Right atrium auricular region (tissue), 2 donors: ENCODE measurements at places on chromosomes 3 and 15.

DNA sequence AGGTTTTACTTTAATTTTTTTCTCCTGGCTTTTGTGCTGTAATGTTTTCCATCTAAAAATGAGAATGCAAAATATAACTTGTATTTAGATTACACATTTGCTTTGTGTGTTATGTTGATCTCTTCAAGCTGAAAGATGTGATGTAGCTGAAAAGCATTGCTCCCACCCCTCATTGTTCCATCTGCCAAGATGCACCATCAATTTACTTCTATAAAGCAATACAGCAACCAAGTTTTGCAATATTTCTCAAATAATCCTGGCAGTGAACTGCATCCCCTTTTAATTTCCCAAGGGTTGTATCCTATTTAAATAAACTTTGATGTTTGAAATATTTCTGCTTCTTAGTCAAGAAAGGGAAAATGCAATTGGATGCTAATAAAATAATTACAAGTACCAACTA lies 52.6 kb upstream of the DUT start:
- no peak for DNase-seq

DNA sequence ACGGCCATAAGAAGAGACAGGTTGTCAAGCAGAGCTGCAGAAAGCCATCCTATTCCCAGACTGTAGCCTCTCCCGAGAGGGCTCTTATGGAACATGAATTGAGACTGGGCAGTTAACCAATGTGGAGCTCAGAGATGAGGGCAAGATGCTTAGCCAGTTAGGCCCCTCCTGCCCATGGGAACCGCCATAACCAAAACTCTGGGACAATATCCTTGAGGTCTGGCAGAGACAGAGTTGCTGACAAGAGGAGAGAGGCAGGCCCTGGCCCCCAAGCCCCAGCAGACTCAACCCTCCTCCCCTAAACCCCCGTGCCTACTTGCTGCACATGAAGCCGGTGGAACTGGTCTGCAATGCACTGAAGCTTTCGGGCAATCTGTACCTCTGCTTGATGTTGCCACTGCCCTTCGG lies 4.8 kb downstream of the BMF start:
- DNase-seq: no peak

DNA sequence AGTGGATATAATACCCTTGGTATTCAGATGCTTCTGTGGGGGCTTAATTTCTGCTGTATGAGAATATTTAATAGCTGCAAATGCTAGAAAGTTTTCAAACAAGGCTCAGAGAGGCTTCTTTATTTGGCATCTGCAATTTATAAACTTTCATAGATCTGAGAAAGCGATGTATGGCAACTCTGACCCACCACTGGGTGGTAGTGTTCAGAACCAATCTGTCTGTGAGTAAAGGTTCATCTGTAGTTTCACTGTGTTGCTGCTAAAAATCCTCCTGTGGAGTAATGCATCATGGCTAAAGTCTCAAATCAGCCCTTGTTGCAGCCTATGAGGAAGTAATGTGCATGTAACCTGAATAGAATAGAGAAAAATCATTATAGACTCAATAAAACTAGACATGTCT lies 47.4 kb downstream of the CLSTN2 start:
- no peak for DNase-seq

DNA sequence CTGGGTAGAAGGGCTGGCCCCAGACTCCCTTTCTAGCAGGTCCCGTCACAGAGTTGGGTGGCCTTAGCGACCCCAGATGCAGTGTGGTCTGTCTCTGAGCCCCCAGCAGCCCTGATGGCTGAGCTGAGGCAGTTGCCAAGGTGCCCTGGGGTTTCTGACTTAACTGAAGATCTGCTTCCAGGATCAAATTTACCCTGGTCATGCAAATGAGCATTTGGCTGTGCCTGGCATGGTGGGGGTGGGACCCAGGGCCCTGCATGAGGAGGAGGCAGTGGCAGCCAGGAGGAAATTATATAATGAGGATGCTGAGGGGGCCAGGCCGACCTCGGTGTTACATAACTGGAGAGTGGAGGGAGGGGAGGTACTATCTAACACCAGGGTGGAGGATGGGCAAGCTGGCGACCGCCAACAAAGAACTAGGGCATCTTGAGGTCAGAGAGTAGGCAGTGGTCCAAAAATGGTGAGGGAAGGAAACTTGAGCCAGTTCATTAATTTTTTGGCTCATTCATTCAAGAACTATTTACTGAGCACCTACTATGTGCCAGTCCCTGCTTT lies 16.4 kb downstream of the PLEKHO2 start:
- no peak for DNase-seq

DNA sequence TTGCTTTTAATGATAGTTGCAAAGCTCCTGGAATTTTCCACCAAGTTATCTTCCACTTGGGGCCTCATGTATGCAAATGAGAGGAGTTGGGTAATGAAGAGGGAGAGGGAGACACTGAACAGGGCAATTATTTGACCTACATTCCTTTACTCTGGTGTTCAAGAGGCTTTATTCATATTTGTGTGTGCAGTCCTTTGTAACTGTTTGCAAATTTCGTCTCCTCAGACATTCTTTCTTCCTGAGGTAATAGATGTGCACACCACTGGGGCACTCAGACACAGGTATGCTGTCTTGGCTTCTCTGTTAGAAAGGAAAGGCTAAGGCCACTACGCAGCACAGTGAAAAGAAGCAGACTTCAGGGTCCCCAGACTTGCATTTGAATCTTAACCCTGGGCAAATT lies 189.7 kb upstream of the IL12A start:
- DNase-seq: no peak

- peak; percentile 85 for DNase-seq
Observed at GRCh38 chr3:52770496-52771333, at the start of gene NEK4. Gene NEK4, minus strand, starts transcription at chr3:52770940. Its CDS starts 194 bp downstream, at chr3:52770746.

DNA sequence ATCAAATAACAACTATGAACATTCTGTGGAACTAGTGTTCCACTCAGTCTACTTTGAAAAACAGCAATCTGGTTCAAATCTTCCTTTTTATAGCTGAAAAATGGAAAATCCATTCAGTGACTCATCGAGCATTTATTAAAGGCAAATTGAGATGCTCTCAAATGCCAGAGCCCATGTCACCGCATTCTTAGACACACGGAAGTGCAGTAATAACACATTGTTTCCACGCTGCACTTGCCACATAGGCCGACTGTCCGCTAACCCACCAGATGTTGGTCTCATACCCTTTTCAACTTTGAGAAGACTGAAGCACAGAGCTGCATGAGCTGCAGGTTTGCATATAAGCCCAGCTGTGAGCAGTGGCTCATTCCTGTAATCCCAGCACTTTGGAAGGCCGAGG lies 95.9 kb downstream of the TMEM266 start:
- no peak for DNase-seq

GRCh38 chr15:87045746-87046145 lies 966.1 kb downstream of the AGBL1 start:
- DNase-seq: no peak

DNA sequence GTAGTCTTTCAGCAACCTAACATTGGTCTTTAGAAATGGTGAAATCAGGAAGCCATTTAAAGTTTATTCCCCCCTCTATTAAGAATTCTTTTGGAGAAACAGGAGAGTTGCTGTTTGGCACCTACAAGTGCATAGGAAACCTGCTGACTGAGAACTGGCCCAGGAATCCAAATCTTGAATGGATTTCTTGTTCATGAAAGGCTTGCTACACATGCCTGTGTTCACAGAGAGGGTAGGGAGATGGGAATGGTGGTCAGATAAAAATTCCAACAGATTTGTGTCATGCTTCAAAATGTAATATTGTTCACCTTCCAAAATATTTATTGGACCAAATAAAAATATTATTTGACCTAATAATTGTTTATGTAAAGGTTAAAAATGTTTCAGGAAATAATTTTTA lies 24.2 kb upstream of the ZPLD1 start:
- DNase-seq: no peak

DNA sequence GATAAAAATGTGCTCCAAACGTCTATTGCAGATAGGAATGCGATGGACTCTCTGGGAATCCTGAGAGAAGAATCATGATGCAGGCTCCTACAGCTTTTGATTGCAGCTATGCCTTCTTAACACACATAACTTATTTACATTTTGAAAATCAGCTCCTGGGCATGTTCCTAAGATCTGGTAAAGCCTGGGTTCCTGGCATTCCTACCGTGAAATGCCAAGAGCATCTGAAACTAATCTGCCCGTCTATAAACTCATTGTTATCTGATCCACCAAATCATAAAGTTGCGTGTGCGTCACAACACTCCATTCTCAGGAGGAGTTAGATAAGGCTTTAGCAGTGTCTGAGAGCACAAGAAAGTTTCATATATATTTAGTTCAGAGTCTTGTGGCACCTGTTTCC lies 79.0 kb upstream of the VGLL3 start:
- DNase-seq: no peak

GRCh38 chr3:44966795-44967278 lies 9.1 kb downstream of the ZDHHC3 start:
- DNase-seq: no peak

DNA sequence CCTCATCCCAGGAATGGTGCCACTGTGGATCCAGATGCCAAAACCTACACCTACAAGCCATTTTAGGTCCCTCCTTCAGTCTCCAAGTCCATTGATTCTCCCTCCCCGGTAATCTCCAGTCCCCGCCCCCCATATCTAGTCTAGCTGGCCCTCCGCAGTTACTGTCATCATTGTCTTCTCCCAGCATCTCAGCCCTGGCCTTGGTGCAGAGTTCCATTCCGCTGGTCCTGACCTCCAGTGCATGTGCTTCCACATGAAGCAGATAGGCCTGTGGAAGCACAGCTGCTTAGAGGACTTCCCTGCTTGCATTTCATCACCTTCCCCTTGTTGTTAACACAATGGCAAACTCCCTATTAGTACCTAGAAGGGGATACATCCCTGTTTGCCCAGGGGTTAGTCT lies 331.8 kb downstream of the LRTM1 start:
- DNase-seq: no peak

DNA sequence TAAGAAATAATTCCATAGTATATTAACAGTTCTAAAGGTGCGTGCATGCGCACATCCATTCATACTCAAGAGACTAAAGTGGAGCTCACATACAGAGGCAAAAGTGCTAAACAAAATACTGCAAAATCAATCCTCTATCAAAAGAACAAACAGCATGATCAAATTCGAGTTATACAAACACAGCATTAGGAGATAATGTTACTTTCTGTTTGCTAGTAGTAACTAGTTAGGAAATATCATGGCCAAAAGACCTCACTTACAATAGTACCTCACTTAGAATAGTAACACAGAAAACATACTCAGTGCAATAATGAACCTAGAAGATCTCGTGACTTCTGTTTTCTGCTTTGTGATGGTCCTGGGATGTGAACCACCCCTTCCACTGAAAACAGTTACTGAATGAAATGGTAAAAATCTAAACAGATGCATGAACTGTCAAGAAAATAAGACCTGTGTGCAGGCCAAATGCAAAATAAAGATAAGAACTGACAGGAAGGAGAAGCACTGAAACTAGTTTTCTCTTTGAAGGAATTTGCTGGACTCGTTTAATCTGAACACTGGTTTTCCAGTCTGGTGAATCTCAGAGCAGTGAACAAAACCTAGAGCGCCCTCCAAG lies 20.9 kb upstream of the CEMIP start:
- DNase-seq: no peak

DNA sequence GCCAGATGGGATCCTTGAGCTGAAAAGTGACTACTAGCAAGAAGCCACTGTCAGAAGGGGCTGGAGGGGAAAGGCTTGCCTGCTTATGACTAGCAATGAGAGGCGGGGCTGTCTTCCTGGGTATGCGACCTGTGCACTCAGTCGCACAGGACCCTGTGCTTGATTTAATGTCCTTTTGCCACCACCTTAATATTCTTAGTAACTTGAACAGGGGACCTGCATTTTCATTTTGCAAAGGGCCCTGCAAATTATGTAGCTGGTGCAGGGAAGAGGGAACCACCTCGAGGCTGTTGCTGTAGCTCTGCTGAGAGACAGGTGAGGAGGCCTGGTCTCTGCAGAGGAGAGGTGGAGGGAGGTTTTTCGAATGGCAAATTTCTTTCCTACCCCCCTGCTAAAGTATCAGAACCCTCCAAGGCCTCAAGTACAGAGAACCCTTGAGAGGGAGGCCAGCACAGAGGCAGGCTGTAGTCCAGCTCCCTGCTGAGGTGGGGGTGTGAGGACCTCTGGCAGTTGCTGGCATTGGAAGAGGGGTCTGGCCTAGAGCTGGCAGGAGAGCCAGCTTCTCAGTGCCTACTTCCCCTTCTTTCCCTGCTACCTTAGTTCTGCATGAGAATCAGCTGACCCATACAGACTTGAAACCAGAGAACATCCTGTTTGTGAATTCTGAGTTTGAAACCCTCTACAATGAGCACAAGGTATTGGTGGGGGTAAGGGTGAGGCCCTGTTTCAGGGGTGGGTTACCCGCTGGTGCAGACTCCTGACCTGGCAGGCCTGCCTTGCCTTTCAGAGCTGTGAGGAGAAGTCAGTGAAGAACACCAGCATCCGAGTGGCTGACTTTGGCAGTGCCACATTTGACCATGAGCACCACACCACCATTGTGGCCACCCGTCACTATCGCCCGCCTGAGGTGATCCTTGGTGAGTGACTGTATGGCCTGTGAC lies 11.4 kb downstream of the CLK3 start:
- DNase-seq: no peak

DNA sequence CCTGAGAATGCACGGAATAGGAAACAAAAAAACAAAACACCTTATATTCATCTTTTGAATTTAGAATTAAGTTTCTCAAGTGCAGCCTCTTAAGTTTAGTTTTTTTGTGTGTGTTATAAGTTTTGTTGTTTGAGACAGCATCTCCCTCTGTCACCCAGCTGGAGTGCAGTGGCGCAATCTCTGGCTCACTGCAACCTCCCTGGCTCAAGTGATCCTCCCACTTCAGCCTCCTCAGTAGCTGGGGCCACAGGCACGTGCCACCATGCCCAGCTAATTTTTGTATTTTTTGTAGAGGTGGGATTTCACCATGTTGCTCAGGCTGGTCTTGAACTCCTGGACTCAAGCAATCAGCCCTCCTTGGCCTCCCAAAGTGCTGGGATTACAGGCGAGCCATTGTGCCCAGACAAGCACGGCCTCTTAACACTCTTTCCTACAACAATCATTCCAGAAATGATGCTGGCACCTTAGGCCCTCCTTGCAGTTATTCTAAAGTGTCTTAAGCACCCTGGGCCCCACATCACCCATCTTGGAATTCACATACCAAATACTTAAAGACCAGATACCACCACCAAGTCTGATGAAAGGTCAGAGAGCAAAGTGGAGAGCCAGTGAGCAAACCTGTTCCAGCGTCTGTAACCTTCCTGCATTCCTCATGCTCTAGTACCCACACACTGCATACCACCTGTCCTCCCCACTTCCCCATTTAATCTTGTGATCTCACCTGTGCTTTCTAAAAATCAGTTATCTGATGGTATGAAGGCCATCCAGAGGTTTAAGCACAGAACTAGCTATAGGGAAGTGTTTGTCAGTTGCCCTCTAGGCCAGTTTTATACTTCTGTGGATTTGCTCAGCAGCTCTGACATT lies 6.9 kb upstream of the SPG11 start:
- DNase-seq: no peak

- DNase-seq: no peak
Observed at GRCh38 chr15:34246276-34246976, 21.6 kb downstream of the EMC4 start.

GRCh38 chr3:43399034-43399433 lies 112.7 kb downstream of the SNRK start:
- DNase-seq: no peak
